ENCODE measurements at places on chromosomes 4 and X.

DNA sequence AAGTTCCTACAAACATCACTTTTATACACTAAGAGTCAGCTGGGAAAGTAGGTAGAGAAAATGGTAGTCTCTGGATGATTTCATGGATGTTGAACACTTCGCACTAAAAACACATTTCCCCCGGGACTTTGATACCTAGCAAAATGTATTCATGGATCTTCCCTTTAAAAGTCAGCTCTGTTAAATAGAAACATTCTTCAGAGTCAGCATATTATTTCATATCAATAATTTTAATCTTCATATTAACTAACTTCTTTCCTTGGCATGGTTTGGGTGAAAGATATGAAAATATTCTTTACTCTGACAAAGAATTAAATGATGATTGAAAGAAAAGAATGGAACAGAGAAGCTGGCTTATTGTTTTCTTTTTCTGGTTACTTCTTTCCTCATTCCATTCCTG lies 185.5 kb downstream of the NDST4 start:
- no peak for DNase-seq

DNA sequence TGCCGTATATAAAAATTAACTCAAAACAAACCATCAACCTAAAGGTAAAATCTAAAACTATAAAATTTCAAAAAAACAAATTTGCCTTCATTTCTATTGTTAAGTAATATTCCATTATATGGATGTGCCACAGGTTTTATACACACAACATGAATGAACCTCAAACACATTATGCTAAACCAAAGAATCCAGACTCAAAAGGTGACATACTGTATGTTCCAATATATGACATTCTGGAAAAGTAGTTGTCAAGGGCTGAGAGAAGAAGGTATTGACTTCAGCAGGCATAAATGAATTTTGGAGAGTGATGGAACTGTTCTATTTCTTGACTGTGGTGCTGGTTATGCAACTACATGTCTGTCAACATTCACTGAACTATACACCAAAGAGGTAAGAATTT lies 56.6 kb downstream of the CNOT6L start:
- no peak for DNase-seq

DNA sequence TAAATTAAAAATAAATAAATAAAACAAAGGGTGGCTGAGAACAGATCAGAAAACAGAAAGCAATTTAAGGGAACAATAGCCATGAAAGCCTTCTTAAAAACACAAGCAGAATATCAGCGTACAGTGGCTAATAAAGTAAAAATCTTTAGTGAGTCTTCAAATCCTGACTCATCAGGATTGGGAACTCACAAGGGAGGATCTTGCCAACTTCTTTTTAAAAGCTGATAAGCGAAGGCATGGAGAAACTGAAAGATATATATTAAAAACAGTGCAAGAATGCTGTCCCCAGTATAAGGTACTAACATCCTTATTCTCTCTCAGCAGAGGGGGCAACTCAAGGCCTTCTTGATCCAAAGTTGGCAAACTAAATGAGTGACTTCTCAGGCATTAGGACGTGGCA lies 180.1 kb downstream of the DHX15 start:
- no peak for DNase-seq

- no peak for DNase-seq
These were observed 112.5 kb downstream of the MAPK10 start for GRCh38 chr4:86247320-86247719.

DNA sequence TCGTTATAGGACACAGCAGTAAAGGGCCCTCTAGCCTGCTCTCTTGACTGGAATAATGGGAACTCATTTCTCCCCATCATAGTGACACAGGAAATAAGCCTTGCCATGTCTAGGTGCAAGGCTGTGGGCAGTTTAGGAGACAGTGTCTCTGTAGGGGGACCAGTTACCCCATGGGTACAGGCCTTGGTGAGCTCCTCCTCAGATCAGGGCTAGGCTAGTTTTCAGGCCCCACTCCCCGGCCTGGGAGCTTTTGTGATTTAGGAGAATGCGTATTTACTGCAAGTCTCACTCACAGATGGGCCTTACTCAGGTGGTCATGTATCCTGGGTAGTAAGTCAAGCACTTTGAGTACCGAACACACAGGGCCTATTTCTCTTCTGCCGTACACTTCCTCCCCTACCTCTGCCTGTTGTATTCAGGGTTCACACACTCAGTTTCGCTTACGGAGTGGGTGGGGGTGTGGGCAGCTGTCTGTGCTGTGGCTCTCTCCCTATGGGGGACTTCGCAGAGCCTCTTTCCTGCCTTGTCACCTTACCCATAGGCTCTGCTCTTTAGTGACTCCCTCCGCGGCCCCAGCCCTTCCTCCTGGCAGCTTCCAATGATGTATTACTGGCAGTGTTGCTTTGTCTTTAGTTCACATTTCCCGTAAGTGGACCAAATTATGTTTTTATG lies 34.2 kb downstream of the FAM193A start:
- DNase-seq, result no peak

DNA sequence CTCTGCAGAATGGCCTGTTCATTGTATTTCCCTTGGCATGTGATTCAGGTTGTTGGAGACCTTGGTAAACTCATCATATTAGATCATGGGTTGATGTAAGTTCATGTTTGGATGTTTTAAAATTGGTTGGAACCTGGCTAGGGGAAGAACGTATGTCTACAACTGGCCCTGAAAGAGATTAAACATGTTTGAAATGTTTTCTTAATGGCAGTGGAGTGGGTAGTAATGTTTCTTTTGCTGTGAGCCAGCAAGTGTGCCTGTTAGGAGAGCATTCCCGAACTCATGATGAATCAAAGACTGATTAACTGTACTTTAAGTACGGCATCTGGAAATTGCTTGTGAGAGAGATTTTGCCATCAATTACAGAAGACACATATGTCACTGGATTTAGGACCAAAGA lies 44.5 kb upstream of the SLC4A4 start:
- DNase-seq, result no peak

- DNase-seq, result no peak
These were observed 39.4 kb downstream of the PDE5A start for GRCh38 chr4:119589165-119589564.

DNA sequence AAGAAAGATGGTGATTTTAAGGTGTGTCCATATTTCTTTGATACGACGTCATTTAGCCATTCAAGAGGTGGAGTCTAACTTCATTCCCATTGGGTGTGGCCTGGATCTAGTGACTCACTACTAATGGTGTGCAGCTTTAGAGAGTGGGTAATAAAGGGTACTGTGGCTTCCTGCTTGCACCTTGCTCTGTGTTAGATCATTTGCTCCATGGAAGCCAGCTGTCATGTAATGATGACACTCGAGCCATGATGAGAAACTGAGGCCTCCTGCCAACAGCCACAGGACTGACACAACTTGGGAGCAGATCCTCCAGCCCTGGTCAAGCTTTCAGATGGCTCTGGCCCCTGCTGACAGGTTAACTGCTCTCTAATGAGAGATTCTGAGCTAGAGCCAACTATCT lies 82.0 kb downstream of the UNC5C start:
- no peak for DNase-seq

DNA sequence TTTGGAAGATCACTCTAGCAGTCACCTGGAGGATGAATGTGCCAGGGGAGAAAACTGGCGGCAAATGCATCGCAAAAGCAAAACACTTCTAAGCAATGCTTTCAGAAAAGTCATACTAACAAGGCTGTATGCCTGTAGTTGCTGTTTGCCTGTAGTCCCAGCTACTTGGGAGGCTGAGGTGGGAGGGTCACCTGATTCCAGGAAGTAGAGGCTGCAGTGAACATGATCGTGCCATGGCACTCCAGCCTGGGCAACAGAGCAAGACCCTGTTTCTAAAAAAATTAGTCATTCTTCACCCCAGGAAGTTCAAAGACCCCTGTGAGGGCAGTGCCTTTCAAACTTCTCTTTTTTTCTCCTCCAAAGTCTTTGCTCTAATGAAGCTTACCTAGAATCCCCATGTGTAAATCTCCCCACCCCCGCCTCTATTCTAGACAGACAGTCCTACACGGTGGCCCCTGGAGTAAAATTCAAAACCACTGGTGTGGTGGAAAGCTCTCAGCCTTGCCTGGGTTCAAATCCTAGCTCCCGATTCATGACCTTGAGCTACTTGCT lies 5.5 kb downstream of the SOWAHD start:
- no peak for DNase-seq

GRCh38 chr4:42673082-42673425 lies 16.1 kb upstream of the ATP8A1 start:
- no peak for DNase-seq

DNA sequence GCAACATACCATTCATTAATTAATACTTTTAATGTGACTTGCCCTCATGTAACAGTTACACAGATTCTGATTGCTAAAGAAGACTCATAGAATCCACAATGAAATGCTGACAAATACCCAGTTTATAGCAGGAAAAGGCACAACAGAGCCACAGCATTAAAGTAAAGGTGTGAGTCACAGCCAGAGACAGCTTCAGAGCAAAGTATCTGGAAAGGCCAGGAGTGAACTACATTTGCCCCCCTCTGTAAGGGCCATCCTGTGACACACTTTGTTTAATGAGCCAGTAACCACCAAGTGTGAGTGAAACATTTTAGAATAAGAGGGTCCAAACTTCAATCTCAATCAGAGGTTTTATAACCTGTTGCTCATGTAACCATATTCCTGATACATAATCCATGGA lies 133.8 kb upstream of the TACR3 start:
- no peak for DNase-seq

DNA sequence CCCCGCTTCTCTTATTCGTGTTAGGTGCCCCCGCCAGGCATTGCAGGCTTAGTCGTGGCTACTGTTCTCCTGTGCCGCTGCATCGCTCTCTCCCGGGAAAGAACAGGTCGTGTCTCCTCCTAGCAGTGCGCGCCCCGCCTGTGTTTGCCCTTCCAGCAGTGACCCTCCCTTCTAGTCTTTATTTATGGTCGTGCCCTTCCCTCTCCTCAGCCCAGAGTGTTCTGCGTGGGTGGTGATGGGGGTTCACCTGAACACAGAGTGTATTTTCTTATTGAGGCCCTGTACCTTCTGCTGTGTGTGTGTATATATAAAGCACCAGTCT lies 15.2 kb downstream of the USP11 start:
- no peak for DNase-seq

- DNase-seq, result no peak
These were observed 19.3 kb downstream of the SEL1L3 start for GRCh38 chr4:25843340-25844097.

GRCh38 chr4:109616243-109616642 lies 56.2 kb downstream of the MCUB start:
- DNase-seq, result no peak

DNA sequence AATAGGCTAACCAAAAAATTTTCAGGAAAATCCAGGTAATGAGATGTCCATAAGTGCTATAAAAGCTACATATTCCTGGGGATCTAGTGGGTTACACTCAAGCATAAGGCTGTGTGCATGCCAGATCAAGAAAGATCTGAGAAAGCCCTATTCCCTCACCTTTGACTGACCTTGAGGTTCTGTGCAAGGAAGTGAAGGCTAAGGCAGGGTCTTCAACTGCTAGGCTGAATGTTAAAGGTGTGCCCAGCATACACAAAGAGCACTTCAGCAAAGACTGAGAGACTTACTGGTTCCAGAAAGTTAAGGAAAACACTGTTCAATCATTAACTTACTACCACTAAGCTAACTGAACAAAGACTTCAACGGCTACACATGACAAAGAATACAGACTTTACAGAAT lies 269.7 kb downstream of the GPC3 start:
- DNase-seq, result no peak

GRCh38 chrX:85544609-85545008 lies 165.1 kb upstream of the POF1B start:
- no peak for DNase-seq

GRCh38 chr4:152100379-152101201 lies 339.8 kb upstream of the GATB start:
- no peak for DNase-seq

Measured in dorsolateral prefrontal cortex (tissue), 122 donors.